ENCODE measurements at places on chromosomes 4 and X. TPM values are rescaled to one million over a fixed set of nuclear protein-coding genes. Genes with fewer than 3 reads are reported as not detected.

DNA sequence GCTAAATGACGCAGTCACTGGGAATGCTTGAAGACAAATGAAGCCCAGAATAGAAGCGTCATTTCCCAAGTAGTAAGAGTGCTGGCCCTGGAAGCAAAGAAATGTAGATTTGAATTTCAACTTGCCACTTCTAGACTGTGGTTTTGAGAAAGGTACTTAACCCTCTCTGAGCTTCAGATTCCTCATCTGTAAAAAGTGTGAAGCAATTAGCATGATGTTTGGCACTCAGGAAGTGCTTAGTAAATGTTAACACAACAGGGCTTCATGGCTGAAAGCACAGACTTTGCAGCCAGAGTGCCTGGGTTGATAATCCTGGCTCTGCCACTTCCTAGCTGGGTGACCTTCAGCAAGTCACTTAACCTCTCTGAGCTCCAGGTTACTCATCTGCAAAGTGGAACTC is 147.4 kb upstream of the RPS6KA3 start:
- DNase-seq: no peak

DNA sequence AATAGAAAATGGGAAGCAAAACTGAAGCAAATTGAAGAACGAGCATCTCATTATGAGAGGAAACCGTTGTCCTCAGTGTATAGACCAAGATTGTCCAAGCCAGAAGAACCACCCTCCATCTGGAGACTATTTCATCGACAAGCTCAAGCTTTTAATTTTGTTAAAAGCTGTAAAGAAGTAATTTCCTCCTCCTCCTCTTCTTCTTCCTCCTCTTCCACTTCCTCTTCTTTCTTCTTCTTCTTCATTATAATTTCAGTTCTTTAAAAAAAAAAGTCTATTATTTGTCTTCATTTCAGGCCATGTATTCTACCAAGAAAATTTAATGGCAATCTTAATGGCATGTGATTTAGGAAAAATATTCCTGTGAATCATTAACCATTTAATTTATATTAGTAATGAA is 7.6 kb downstream of the PRIMPOL start:
- no peak for DNase-seq

The FGA gene
- not detected for total RNA-seq

DNA sequence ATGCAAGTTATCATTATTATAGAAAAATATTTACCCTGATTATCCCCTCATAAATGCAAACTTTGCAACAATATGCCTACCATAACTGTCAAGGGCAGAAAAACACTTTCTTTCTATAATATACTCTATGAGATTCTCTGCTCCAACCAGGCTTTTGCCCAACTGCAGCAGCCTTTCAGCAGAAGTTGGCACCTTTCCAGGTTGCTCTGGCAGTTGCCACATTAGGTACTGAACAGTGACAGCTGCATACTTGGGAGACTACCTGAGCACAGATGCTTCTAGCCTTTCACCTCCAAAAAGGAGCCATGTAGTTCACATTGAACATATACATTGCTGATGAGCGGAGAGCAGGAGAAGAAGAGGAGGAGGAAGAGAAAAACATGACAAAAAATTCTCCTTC is 69.5 kb upstream of the BRWD3 start:
- no peak for DNase-seq

The XAGE2 gene
- not detected for total RNA-seq

DNA sequence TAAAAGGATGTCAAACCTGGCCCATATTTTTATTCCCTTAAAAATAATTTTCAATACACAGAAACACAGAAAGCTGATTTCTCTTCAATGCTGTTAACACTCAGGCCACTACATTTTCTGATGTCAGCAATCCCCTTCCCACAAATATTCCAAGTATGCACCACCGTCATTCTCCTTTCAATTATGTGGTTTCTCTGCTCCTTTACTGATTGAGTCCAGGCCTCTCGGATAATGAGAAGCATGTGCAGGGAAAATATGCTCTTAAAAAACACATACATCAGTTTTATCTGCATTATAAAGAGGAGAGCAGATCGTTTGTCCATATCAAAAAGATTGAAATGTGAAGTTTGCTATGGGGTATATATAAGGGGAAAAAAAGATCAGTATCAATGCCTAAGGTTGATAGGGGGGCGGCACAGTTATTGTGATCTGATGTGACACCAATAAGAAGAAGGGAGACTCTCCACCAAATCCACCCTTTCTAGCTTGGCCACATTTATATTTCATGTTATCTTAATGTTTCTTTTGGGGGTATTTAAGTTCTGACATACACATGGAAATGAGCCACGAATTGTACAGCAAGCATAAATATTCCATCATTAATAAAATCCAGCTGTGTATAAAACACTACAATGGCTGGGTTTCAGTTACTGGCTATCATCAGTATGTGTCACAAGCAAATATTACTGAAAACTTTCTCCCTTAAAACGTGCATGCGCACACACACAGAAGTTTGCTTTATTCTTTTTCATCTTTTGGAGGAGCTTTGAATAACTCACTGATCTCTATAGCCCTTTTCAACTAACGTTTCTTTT is 6.4 kb downstream of the AMOT start:
- DNase-seq: no peak

All from suprapubic skin (tissue), 4 donors.